Epithelial cell of alveolus of lung (primary cell): ENCODE measurements at places on chromosomes 2 and 18. TPM values are rescaled to one million over a fixed set of nuclear protein-coding genes. Genes with fewer than 3 reads are reported as not detected.

Gene NEMP2
- total RNA-seq = 3.0 and 6.9 TPM in 2 replicates

Gene DNAJC5G
- total RNA-seq = not detected in 2 replicates

Gene CHRNG
- 3.3 TPM in 1 of 2 replicates, not detected in the other for total RNA-seq

Gene GKN2
- total RNA-seq = not detected in 2 replicates

Gene TMEM37
- 0.13 and 9.8 TPM in 2 replicates for total RNA-seq

Gene FLACC1
- 0.32 TPM in 1 of 2 replicates, not detected in the other for total RNA-seq

Gene PER2
- 1.6 and 1.8 TPM in 2 replicates for total RNA-seq

Gene LRRC30
- total RNA-seq = not detected in 2 replicates

Gene ANKRD62
- total RNA-seq = not detected in 2 replicates

Gene ALLC
- not detected in 2 replicates for total RNA-seq

Gene CERKL
- not detected in 2 replicates for total RNA-seq

Gene ZNF532
- total RNA-seq = 36.6 and 45.7 TPM in 2 replicates

Gene ATP6V1B1
- total RNA-seq = 0.40 and 4.1 TPM in 2 replicates

Gene RGPD3
- under 0.01 and 0.13 TPM in 2 replicates for total RNA-seq

Gene GREB1L
- under 0.01 and 0.26 TPM in 2 replicates for total RNA-seq

Gene CYP1B1
- total RNA-seq = 112 and 177 TPM in 2 replicates

Gene EGR4
- total RNA-seq = not detected in 2 replicates

Gene CD8B2
- not detected in 2 replicates for total RNA-seq
